ENCODE measurements at places on chromosomes 7 and 10.
A peak's percentile ranks its signal among the peaks of the same experiment; 100 is the strongest.

GRCh38 chr7:10128748-10129147 is 844.9 kb upstream of the PHF14 start:
- DNase-seq: no peak

DNA sequence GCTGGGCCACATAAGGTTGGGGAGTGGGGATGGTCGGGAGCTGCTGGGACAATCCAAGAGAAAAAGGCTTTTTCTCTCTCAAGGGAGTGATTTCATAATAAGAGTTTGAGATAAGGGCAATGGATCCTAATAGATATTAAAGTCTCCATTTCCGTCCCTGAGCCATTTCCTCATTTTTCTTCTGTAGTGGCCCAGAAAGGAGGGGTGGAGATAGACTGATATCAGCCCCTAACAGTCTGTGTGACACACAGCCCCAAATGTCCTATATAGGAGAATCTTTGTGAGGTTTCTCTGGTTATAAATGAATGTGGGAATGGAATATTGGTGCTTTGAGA is 35.2 kb downstream of the PRSS2 start:
- no peak for DNase-seq

GRCh38 chr7:101174322-101174854 is 5.7 kb downstream of the NAT16 start:
- DNase-seq: no peak

DNA sequence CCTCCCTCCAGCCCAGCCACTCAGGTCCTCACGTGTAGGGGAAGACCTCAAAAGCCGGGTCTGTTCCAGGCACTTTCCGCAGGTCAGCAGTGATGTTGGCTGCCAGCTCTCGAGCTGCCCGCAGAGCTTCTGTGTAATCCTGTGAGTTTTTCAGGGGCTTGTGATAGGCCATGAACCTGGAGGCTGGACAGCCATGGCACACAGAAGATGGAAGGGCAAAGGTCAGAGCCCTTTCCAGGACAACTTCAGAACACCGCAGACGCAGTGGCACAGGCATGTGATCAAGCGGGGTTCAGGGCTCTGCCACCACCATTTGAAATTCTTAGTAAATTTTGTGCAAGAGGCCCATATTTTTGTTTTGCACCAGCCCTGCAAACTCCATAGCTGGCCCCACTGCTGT is 24.0 kb downstream of the NPC1L1 start:
- DNase-seq: no peak

DNA sequence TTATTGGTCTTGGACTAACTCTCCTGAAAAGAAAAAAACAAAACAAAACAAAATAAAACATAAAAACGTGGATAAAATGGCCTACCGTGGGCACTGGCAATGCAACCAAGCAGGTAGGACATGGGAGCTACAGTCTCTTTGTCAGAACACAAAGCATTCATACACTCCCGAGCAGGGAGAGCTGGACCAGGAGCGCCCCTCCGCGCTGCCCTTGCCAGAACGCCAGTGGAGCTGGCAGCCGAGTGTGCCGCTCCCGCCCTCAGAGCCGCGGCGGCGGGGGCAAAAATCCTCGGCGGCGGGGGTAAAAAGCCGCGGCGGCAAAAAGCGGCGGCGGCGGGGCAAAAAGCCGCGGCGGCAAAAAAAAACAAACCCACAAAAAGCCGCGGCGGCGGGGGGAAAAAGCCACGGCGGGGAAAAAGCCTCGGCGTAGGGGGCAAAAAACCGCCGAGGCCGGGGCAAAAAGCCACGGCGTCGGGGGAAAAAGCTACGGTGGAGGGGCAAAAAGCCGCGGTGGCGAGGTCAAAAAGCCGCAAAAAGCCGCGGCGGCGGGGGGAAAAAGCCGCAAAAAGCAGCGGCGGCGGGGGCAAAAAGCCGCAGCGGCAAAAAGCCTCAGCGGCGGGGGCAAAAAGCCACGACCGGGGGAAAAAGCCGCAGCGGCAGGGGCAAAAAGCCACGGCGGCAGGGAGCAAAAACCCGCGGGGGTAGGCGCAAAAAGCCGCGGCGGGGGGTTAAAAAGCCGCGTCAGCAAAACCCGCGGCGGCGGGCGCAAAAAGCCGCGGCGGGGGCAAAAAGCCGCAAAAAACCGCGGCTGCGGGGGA is 418.1 kb downstream of the ZNF716 start:
- DNase-seq: peak; percentile 0

DNA sequence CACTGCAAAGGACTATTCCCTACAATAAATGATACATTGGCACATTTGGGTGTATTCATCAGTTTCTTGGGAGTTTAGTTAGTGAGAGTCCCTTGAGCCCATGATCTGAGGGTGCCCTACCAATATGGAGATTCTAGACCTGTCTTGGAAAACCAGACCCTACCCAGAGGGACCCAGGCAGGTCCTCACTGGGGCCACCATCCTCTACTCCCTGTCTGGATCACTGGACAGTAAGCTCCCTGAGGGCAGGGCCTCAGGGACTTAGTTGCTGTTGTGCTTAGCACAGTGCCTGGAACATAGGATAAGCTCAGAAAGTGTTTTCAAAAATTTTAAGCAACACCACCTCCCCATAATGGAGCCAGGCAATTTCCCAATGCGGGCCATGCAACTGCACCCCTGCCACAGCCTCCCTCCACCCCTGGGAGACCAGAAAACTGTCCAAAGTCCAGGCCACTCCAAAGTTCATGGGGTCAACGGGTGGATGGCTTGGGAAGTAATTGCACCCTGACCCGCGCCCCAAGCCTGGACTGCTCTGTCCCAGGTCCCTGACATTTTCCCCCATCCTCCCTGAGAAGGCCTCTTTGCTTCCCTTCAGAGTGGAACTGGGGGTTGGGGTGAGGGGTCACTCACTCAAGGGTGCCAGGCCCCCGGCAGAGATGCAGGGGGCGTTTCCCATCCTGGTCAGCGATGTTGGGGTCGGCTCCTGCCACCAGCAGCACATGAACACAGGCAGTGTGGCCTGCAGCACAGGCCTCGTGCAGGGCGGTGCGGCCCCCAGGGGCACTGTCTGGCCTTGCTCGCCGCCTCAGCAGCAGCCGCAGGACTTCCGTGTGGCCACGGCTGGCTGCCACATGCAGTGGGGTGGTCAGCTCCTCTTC is 1.0 kb downstream of the ASB10 start:
- DNase-seq: no peak

DNA sequence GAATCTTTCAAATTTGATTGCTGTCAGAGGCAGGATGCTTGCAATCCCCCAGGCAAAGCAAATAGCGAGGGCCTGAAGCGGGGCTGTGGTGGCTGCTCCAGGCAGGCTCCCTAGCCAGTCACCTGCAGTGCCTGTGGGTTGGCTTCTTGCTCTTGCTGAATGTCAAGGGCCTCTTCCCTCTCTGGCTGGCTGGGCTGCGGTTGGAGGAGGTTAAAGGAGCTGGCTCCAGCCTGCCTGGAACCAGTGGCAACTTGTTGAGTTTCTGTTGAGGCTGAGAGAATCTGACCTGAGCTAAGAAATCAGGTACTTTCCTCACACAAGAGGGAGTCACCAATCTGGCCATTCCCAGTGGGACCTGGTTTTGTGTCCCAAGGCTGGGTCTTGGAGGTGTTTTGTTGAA is 134.7 kb downstream of the TMEM178B start:
- DNase-seq: no peak

- DNase-seq: no peak
Measured at GRCh38 chr7:596071-596818, 76.6 kb upstream of the PDGFA start.

GRCh38 chr7:47320296-47320695 is 261.6 kb downstream of the TNS3 start:
- DNase-seq: no peak

- peak; percentile 78 for DNase-seq
Measured at GRCh38 chr10:31318382-31318853, 598 bp upstream of the ZEB1 start.

GRCh38 chr7:139767561-139767982 is 10.2 kb downstream of the HIPK2 start:
- DNase-seq: peak; percentile 36

GRCh38 chr10:61897671-61898434 is 3.6 kb upstream of the ARID5B start:
- peak; percentile 74 for DNase-seq

GRCh38 chr10:103986360-103986759 is 19.4 kb downstream of the SLK start:
- peak; percentile 25 for DNase-seq

- no peak for DNase-seq
Measured at GRCh38 chr10:9091530-9092093, 1037.1 kb downstream of the GATA3 start.

GRCh38 chr10:103703941-103704919 is 151.1 kb downstream of the SH3PXD2A start:
- DNase-seq: no peak
